ENCODE measurements at places on chromosomes 2 and 18.

DNA sequence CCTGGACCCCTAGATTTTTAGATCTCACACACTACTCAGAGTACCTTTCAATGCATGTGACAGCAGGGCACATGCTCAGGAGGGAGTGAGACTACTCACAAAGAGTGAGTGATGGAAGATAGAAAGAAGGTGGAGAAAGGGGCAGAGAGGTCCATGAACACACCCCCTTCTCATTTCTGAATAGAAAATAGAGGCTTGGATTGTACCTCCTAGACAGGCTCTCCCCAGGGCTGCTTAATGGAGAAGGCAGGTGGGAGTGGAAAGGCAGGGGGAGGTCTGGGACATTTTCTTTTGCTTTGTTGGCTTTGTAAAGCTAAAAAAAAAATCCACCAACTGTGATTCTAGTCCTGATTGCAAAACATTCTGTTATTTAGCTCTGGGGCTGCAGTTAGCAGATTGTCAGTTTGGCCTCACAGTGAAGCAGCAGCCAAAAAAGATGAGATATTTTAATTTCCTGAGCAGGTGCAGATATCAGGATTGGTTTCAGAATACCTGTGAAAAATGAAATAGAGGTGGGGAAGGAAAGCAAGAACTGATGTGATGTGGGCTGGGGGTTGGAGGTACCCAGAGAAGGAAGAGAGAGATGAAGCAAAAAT lies 119.3 kb upstream of the GYPC start:
- no peak for DNase-seq

- no peak for DNase-seq
Measured at GRCh38 chr2:48448274-48449061, 81.5 kb upstream of the STON1 start.

GRCh38 chr2:27494284-27494943 lies 586 bp downstream of the FNDC4 start:
- no peak for DNase-seq

DNA sequence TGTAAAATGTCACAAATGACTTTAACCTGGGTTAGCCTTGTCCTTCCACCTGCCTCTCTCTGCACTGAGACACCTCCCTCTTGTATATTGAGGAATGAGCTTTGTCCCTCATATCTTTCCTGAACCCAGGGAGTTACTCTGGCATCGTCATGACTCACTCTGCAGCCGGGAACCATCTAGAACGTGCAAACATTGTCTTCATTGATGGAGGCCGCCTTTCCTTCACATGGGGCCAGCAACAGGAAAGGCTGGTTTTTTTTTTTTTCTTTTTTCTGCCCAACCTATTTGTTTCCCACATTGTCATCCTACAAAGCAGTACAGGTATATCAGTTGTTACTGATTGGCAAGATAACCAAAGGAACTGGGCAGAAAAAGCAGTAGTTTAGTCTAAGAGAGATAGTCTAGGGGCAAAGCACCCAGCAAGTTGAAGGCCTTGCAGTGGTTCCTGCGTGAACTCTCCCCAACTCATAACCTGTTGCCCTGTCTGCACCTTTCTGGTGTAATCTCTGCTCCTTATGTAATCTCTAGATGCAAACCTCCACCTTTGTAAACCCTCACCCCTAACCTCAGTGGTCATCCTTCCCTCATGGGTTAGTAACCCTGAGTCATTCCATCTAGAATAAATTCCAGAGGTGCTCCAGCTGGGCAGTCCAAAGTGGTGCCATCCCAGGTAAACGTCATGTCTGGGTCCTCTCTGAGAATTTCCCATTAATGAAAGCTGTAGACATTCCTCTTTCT lies 38.3 kb downstream of the SLC40A1 start:
- DNase-seq = no peak

GRCh38 chr2:234050455-234051135 lies at the start of gene SPP2:
Gene SPP2 (plus strand): TSS chr2:234050702. CDS start chr2:234050787, 85 bp downstream.
- DNase-seq = no peak

- no peak for DNase-seq
Measured at GRCh38 chr2:231542136-231542535, 11.9 kb upstream of the NMUR1 start.

- DNase-seq = no peak
Measured at GRCh38 chr2:173750353-173750801, 214.8 kb downstream of the SP3 start.

GRCh38 chr2:60106836-60107529 lies 446.5 kb downstream of the BCL11A start:
- DNase-seq = no peak

DNA sequence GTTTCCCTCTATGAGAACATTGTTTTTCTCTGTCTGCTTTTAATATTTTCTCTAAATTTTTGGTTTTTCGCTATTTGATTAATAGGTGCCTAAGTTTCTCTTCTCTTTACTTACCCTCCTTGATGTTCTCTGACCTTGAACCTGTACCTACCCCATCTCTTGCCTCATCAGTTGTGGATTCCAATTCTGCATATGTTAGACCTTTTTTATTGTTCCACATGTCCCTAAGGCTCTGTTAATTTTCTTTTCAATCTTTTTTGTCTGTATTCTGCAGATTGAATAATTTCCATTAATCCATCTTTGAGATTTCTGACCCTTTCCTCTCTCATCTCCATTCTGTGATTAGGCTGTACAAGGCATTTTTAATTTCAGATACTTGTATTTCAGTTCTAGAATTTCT lies 23.1 kb downstream of the RELCH start:
- no peak for DNase-seq

DNA sequence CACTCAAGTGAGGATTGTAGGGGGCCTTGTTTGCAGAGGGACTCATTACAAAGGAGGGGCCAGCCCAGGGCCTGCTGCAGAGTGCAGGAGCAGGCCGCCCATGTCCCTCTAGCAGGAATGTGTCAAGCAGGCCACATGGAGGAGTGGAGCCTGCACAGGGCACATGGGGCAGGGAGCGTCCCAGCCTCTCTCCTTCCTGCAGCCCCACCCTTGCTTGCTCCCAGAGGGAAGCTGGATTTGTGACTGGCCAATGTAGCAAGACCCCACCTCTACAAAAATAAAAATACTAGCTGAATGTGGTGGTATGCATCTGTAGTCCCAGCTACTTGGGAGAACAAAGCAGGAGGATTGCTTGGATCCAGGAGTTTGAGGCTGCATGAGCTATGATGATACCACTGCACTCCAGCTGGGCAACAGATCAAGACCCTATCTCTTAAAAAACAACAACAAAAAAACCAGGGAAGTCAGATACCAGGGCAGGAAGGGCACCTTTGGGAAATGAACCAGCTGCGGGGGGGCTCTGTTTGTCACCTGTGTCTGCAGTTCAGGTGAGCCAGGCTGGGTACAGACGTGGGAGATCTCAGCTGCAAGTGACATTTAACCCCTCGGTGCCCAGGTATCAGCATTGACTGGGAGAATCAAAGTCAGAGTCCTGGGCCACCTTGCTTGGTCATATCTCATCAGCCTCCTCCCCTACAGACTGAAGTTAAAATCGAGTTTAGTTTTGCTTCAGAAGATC lies 27.7 kb downstream of the IMPA2 start:
- no peak for DNase-seq

- DNase-seq = no peak
Measured at GRCh38 chr2:181223234-181223633, 234.0 kb upstream of the ITGA4 start.

DNA sequence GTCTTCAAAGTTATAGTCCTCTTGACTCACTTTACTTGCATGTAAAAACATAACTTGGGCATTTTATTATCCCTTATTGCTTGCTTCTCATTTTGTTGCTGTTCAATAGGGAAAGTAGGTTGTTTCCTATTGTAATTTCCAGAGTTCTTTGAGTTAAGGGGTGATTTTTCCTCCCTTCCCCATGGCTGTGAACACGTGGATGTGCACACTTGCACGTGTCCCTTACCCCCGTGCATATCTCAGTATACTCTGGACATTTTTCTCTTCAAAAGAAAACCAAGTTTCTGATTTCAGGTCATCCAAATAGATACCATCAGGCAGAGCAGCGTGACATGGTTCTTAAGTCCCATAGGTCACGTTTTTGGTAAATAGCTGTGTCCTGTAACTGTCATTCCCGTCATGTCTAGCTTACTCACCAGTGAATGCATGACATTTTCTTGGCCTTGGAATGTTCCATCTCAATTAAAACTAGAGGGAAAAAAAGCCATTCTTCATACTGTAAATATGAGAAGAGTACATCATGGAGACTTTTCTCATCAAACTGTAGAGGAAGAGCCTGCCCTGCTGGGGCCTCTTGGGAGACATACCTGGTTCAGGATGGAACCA lies 83.3 kb upstream of the KCNE4 start:
- DNase-seq = no peak

GRCh38 chr18:40413160-40413559 lies 1541.9 kb upstream of the PIK3C3 start:
- DNase-seq = no peak

DNA sequence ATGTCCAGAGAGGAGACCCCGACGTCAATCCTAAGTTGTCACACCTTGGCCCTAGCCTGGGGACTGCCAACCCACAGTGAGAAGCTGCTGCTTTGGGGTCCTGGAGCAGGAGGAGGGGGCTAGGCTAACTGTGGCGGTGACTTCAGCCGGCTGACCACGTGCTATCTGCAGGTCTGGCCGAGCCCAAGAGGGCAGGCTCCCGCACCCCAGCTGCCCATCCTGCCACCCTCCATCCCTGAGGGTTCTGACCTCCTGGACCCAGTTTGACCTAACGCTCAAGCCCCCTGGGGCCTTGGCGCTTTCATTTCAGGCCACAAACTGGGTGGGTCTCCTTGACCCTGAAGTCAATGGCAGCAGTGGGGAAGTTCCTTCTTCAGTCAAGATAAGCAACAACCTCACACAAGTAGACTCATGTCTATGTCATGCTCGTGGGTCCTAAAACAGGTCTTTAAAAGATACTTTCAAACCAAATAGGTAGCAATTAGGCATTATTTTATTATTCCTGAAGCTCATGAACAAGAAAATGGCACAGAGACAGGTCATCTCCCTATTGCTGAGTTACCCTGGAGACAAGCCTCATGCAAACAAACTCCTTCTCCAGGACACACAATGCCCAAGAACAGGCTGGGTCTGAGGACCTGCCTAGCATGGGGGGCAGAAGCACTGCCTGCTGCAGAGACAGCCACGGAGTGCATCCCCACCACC lies 2.3 kb downstream of the HES6 start:
- DNase-seq = no peak

DNA sequence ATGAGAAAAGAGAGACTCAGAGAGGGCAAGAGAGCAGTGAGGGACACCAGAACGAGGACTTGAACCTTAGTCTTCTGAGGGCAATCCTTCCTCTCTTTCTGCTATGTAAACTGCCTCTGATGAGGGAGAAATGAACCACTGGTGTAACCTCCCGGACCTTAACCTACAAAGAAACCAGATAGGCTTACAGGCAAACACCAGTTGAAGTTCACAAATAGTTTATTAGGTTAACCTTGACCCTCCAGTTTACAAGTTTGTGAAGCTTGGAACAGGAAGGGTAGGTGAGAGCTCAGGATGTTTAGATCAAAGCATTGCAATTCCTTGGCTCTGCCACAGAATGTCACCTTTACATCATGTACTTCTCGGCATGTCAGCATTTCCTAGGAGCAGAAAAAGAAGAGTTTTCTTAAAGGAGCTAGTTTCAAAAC lies 486.4 kb upstream of the SPRED2 start:
- DNase-seq = no peak

GRCh38 chr18:75172299-75173124 lies 36.4 kb downstream of the PTGR3 start:
- no peak for DNase-seq

DNA sequence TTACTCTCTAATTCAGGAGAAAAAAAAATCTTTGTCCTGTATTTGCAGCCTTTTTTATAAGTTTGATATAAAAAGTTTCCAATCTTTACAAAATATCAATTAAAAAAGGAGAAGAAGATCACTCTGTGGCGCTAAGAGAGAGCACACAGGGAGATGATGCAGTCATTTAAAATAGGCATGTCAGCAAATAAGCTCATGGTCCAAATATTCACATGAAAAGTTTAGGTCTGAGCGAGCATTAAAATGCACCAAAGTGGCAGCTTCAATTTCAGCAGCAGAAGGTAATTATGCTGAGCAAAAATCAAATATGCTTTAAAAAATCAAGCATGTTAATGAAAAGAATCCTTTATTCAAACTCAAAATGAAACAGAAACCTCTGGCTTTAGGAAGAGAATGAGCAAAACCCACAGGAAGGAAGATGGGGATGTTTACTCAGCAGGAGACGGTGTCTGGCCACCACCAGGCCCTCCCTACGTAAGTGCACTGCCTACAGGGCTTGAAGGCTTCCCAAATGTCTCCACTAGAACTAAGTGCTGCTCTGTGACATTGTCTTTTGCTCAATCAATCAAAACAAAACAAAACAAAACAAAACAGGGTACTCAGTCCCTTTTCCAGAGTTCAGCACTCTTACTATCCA lies 120.4 kb downstream of the L3MBTL4 start:
- DNase-seq = peak; percentile 12

GRCh38 chr2:47506436-47506835 lies 103.5 kb downstream of the MSH2 start:
- DNase-seq = no peak

GRCh38 chr2:181231151-181231550 lies 226.0 kb upstream of the ITGA4 start:
- DNase-seq = no peak

DNA sequence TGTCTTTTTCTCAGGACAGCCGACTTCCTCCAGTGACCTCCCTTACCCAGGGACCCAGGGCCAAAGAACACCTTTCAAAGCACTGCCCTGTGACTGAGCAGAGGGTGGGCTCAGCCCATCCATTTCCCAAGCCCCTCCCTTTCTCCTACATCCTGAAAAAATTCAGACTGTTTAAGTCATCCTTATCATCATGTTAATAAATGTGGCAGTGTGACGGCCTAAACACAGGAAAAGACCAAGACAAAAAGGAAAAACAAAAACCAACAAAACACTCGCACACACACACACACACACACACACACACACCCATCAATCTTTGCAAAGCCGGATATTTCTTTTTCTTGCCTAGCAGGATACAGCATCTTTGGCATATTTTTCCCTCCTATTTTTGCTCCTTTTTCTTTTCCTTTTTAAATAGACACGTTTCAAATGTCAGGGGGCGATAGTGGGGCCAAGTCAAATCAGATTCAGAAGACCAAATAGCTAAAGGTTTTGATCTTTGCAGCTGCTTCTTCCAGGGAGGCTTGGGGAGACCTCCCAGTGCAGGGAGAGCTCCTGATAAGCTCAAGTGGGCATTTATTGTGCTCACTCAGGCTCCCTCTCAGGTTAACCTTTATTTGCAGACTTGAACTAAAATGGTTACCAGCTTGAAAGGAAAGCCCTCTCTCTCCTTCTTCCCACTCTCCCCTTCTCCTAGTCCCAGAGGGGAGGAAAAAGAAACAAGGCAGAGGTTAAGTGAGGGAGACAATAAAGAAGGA lies 39.5 kb upstream of the NRP2 start:
- DNase-seq = no peak

- no peak for DNase-seq
Measured at GRCh38 chr2:159030674-159031380, 62.4 kb downstream of the TANC1 start.

GRCh38 chr18:47174545-47175116 lies 1.5 kb downstream of the IER3IP1 start:
- no peak for DNase-seq

GRCh38 chr2:30706534-30707303 lies 100.5 kb downstream of the CAPN13 start:
- peak; percentile 42 for DNase-seq

Measured in CD14-positive monocyte (primary cell).